ENCODE measurements at places on chromosomes 6 and 20.

DNA sequence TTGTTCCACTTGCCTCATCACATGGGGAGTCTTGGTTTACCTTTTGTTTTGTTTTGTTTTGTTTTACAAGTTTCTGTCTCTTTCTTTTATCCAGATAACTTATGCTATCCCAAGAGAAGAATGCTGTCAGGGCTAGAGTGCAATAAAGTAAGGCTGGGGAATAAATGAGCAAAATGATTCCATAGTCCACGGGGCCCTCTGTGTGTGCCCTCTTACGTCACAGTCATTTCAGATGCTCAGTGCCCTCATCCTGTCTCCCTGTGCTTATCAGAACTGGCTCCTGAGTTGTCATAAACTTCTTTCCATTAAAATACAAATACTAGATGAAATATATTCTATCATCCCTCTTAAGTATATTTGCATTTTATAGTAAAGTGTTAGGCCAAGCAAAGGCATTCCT is 30.8 kb upstream of the ENPP1 start:
- DNase-seq, result no peak

GRCh38 chr6:157669747-157670216 is 153.3 kb upstream of the SNX9 start:
- DNase-seq, result no peak

DNA sequence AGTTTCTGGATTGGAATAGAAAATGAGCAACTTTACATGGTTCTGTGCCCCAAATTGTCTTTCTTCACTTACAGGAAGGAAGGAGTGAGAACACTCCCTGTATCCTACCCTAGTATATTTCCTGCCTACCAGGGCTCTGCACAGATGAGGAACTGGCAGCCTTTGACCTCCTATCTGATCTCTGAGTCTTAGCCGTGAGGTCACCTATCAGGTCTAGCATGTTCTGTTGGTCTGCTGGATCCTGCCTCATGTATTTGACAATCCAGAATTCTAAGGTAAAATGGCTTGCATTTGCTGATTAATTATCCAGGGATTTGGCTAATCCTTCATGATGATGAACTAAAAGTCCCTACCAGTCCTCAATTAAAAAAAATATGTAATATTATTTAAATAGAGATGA is 35.0 kb upstream of the TRAM2 start:
- no peak for DNase-seq

- no peak for DNase-seq
These were observed 89.5 kb downstream of the DLL1 start for GRCh38 chr6:170201361-170201760.

GRCh38 chr6:33116417-33116816 is 40.6 kb downstream of the HLA-DPB1 start:
- DNase-seq, result no peak

GRCh38 chr20:18041462-18041861 is 16.3 kb downstream of the OVOL2 start:
- no peak for DNase-seq

- no peak for DNase-seq
These were observed 468.1 kb downstream of the CD83 start for GRCh38 chr6:14585689-14586088.

GRCh38 chr6:167275436-167275835 is 15.7 kb upstream of the UNC93A start:
- DNase-seq, result no peak

- no peak for DNase-seq
These were observed 204.3 kb upstream of the PRSS16 start for GRCh38 chr6:27043244-27043643.

DNA sequence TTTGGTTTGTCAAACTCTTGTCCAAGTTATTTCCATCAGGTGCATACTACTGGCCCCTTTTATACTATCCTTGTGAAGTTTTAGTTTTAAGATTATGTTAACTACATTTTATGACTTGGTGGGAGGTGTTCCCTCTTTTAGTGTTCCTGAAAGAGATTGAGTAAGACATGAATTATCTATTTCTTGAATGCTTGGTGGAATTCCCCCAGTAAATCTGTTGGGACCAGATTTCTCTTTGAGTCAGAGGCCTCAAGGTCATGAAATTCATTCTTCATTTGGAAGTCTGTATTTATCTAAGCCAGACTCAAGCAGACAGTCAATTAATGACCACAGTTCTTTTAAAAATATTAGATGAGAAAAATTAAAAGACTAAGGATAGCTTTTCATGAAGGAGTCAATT is 81.3 kb downstream of the MOXD1 start:
- DNase-seq, result no peak

DNA sequence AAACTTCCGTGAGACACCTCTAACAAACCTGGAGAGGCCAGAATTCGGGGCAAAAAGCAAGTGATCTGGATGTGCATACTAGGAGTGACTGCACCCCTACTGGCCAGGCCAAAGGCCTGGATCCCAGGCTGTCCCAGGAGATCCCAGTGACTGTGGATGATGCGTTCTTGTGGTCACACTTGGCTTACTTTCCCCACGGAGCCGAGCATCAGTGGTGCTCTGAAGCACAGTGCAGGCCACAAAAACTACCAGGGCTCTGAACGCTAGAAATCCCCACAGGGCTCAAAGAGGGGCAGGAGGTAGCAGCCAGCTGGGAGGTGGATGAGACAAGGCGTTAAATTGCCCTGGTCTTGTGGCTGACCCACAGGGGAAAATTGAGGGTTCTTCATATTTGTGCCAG is 7.1 kb downstream of the TRIM26 start:
- no peak for DNase-seq

DNA sequence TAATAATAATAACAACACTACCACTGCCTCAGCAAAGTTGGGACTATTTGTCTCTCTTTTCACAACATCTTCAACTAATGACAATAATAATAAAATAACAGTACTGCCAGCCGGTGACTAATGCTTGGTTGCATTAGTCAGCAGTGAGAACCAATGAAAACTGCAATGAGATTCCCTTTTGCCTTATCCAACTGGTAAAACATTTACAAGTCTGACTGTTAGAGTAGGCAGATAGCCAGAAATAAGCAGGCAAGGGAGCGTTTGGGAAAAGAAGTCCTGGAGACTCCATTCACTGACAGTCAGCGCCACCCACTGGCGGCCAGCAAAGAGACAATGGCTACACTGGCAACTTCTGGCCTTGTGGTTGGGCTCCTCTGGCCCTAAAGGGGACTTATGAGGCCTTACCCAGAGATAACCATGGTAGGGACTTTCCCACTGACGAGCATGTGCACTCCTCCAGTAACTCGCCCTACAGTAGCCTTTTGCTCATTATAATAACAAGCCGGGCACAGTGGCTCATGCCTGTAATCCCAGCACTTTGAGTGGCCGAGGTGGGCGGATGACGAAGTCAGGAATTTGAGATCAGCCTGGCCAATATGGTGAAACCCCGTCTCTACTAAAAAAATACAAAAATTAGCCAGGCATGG is 3.4 kb upstream of the NSFL1C start:
- no peak for DNase-seq

DNA sequence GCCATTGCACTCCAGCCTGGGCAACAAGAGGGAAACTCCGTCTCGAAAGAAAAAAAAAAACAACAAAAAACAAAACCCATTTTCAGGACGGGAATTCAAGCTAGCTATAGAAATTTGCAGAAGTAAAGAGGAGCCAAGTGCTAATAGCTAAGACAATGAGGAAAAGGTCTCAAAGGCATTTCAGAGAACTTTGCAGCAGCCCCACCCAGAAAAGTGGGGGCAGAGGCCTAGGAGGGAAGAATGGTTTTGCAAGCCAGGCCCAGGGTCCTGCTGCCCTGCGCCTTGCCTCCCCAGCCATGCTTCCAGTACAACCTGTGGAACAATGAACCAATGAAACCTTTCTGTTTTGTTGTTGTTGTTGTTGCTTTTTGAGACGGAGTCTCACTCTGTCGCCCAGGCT is 38.3 kb upstream of the SAMHD1 start:
- DNase-seq, result no peak

- no peak for DNase-seq
These were observed 8.5 kb downstream of the RBM24 start for GRCh38 chr6:17289630-17290061.
